GM12864 (cell line): ENCODE measurements at places on chromosomes 2 and 18.

- DNase-seq = no peak
These were observed 137.1 kb downstream of the INO80D start for GRCh38 chr2:205948883-205949282.

DNA sequence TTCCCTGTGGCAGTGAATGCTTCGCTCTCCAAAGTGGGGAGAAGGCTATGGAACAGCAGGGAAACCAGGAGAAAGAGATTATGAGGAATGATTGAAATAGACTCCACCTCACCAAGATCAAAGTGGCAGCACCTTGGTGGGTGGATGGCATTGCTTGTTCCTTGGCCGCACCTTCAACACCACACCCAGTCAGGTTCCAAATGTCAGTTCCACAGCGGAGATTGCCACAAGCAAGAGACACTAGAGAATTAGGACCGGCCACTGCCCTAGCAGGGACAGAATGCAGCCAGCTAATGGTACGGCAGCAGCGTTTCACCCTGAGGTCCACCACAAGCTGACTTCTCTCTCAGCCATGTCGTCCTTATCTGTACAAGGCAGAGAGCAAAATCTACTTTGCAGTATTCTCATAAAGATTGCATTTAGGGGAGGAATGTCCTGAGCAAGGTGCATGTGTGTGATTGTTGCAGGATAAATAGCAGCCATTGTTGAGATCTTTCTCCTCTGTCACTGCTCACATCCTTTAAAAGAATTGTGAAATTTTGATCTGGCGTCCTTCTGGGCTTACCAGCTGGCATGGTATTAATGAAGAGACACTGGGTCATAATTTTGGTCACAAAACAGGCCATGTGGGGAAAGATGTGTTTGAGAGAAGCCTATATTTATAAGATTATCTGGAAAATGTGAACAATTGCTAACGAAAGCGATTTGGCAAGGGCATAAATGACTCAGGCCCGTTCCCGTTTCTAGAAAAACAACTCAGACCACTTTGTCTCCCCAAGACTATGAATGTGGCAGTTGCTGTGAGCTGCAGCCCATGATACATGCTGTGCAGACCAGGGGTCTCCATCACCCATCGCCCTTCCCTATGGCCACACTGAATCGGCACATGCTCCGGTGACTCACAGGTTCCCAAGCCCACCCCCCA lies 228.6 kb upstream of the ID2 start:
- DNase-seq = no peak

- DNase-seq = peak; percentile 69
These were observed 259.4 kb downstream of the GBX2 start for GRCh38 chr2:235908826-235909225.

DNA sequence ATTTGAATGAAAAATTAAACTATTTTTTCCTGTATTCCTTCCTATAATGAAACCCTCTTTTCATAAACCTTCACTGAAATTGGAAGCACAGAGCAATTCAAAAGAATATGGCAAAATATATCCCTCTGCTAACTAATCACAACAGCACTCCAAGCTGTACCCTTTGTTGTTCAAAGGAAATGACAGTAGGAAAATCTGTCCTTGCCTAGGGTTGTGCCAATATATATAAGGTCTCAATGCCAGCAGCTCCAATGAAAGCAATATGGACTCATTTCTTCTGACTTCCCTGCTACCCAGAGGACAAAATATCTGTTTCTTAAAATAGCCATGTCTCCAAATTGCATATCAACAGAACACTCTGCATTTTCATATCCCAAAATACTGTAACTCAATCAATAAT lies 373.9 kb upstream of the MC4R start:
- DNase-seq = no peak

GRCh38 chr18:79677221-79677620 lies 2.4 kb upstream of the CTDP1 start:
- DNase-seq = no peak

DNA sequence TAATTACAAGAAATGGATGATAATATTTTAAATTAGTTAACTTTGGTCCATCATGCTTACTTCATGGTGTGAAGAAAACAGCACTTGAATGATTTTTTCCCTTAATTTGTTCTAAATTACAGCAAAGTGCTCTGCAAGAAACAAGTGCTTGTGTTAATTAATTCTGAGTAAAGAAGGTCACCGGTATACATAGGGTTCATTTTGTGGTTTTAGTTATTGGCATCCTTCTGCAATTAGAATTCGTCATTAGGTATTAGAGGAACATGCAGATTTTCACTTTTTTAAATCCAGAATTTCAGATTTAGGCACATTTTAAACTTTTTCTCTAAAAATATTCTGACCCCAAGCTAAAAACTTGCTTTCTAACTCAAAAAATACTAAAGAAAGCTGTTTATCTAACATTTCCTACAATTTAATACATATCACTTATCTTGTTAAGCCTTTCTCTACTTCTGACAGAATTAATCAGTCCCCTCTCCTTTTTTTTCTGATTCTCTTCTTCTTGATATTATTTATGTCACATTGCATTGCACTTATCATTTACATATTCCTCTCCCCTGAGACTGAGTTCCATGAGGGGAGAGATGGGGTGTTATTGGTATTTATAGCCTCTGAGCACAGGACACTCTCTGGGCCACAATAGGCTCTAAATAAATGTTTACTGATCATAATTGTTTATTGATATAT lies 129.2 kb downstream of the PLA2R1 start:
- no peak for DNase-seq

- DNase-seq = no peak
These were observed 921.0 kb upstream of the SLC39A10 start for GRCh38 chr2:194735837-194736542.

GRCh38 chr2:170816504-170817092 lies at the start of gene GAD1:
Gene GAD1, plus strand, starts transcription at chr2:170816887. Its CDS starts 1,705 bp downstream, at chr2:170818592.
- peak; percentile 22 for DNase-seq
